Posterior vena cava (tissue), 2 donors: ENCODE measurements at places on chromosomes 11 and 22. TPM values are rescaled to one million over a fixed set of nuclear protein-coding genes. Genes with fewer than 3 reads are reported as not detected.

DNA sequence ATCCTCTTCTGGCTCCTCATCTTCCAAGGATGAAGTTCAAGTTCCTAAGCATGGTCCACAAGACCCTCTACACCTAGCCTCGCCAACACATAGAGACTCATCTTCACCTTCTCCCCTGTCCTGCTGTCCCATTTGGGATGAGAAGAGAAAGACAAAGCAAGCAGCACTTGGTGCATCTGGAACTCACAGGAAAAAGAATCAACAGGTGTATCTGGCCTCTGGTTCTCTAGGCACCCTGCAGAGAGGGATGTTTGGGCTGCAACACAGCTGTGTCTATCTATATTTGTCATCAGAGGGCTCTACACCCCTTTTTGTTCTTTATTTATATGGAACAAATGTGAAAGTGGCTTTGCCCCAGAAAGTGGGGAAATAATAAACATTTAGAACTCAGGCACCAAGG is 82.1 kb upstream of the GALNT18 start:
- no peak for DNase-seq

DNA sequence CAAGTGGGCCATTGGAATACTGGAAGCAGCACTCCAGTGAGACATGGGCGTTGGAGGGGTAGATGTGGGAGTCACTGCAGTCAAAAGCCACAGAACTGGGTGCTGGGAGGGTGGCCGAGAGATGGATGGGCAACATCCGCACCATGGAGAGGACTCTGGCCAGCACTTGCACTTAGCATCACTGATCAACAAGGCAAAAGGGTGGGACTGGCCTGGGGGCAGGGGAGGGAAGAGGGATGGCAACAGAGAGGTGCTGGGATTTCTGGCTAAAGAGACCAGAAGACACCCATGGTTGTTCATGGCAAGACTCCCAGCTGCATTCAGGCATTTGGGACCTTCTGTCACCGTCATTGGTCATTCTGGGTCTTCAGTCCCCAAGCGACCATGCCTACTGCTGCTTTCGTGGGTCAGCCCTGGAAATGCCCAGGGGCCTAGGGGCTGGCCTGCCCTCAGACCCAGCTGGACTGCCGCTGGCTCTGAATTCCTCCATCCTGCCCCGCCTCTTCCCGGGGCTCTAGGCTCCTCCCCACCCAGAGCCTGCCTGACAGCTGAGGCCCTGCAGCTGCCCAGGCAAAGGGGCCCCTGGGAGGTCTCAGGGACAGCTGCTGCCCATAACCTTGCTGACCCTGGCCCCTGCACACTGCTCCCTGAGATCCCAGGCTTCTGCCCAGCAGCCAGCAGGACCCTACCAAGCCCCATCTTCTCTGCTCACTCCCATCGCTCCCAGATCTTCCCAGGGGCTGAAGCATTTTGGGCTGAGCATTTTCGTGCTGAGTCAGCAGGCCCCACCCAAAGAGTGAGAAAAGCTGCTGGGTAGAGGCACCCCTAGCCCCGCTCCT is 13.0 kb upstream of the CDC42EP2 start:
- DNase-seq: peak; percentile 78

- DNase-seq: peak; percentile 70
These were observed 18.0 kb downstream of the CBX7 start for GRCh38 chr22:39134366-39135091.

The NLRP6 gene
- 0.42 TPM for total RNA-seq

DNA sequence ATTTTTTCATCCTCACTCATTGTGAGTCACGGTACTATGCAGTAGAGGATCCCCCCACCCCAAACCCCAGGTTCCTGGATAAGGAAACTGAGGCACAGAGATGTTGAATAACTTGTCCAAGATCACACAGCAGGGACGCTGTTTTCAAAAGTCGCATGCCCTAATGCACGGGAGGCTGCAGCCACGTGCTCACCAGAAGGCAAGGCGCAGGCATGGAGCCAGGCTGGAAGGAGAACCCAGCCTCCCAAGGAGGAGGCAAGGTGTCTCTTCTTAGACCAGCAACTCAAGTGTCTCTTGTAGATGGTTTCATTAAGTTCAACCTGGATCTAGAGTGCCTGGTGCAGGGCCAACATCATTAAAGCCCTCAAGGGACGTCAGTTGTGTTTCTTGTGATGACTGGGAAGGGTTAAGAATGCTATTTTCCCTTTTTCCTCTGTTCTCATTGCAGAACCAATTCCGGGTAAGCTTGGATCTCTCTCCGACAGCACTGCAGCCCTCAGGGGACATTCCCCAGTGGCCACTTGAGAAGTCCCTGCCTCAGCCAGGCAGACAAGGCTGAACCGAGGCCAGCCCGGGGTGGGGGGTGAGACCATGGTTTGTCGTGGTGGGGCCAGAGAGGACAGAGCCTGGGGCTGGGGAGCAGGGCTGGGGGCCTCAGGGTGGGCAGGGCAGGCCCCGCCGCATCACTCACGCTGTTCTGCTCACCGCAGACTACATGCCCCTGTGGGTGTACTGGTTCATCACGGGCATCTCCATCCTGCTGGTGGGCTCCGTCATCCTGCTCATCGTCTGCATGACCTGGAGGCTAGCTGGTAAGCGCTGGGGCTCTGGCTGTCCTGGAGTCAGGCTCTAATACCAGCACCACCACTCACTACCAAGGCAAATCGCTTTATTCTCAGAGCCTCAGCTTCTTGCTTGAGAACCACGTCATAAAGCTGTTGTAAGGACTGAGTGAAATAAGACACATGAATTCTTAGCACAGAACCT is 15.7 kb downstream of the TMEM121B start:
- peak; percentile 58 for DNase-seq

DNA sequence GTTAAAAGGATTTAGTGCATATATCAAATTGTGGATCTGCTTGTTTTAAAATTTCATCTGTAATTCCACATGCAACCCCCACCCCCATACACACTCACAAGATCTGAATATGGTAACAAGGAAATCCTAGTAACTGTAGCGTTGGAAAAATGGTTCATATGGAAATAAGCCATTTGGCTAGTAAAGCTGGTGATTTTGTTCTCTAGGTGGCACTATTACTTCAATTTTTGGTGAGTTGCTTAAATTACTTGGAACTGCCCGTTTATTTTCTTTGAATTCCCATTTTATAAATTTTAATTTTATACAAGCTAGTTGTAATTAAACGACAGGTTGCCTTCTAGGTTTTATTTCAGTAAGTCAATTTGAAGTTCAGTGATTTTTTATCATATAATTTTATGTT is 5.3 kb downstream of the BDNF start:
- DNase-seq: no peak

The RNF26 gene
- 23.3 TPM for total RNA-seq

The KRTAP5-9 gene
- total RNA-seq: 0.19 TPM

The SERPING1 gene
- total RNA-seq: 501 TPM

- DNase-seq: no peak
These were observed 193.2 kb upstream of the PLET1 start for GRCh38 chr11:112453601-112454577.

DNA sequence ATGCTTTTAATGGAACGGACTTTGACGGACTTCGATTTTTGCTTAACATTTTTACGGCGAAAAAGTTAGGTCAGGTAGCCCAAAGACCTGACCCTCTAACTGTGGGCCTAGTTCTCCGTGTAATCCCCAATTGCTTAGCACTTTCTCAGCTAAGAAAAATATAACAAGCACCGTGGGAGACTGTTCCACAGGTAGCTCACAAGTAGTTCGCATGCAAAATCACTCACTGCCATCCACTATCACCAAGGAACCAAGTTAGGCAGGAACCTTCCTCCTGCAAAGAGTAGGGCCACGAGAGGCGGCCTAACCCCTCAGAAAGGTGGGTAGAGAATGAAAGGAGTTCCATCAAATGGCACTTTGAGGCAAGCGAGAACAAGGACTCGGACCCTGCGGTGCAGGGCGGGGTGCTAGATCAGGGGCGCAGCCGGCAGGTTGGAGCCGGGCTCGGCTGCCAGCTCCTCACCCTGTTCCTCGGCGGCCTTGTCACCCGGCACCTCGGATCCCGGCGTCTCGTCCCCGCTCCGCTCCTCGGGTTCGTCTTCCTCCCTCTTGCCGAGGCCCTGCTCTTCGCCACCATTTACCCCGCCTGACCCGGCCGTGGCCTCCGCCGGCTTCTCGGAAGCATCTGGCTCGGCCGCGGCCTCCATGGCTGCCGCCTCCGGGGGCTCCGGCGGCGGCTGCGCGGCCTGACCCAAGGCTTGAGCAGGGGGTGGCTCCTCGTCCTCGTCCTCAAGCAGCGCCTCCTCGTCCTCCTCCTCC is 922 bp downstream of the HNRNPUL2 start:
- DNase-seq: no peak

The MUC5AC gene
- not detected for total RNA-seq

DNA sequence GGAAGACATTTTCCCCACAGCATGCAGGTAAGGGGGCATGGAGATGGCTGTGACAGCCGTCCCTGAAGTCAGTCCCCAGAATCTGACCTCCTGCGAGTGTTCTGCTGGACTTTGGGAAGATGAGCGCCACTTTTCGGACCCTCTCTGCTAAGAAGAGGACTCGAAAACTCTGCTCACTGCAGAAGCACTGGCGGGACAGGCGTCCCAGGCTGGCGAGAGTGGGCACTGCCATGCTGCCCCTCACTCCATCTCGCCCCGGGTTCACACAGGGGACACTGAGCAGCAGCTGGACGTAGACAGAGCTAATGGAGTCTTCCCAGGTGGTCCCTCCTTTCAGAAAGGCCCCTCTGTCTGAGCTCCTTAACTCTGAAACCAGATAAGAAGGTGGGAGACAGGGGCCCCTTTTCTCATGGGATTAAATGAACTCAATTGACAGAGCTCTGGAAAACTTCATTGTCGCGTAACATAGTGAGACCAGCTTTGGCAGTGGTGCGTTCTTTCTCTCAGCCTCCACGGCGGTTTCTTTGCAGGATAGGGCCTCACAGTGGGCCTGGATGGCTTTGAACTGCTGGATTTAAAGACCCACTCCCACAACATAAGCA is 4.8 kb downstream of the ADAMTS8 start:
- no peak for DNase-seq

DNA sequence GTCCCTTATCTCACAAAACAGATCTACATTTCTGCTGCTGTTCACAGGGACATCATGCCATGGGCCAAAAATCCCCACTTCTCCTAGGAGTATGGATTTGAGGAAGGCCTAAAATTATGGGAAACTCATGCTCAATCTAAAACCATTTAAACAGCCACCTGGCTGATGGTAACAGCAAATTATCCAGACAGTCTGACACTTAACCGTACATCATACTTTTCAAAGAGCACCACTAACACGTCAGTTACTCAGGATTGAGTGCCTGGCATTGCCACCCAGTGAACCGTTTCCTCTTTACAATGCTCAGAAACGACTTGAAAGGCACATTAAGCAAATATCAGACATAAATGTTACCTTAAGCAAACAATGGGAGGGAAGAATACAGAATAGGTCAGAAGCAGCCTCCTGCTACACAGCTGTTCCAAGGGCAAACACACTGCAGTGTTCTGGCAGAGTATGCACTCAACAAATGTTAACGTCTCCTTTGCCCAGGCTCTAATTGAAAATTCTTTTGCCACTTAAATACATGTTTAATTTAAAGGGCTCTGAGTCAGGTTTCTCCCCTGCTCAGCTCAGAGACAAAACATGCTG is 18.8 kb upstream of the SLC36A4 start:
- DNase-seq: no peak

- DNase-seq: no peak
These were observed 136.8 kb downstream of the FDX1 start for GRCh38 chr11:110566577-110566976.

DNA sequence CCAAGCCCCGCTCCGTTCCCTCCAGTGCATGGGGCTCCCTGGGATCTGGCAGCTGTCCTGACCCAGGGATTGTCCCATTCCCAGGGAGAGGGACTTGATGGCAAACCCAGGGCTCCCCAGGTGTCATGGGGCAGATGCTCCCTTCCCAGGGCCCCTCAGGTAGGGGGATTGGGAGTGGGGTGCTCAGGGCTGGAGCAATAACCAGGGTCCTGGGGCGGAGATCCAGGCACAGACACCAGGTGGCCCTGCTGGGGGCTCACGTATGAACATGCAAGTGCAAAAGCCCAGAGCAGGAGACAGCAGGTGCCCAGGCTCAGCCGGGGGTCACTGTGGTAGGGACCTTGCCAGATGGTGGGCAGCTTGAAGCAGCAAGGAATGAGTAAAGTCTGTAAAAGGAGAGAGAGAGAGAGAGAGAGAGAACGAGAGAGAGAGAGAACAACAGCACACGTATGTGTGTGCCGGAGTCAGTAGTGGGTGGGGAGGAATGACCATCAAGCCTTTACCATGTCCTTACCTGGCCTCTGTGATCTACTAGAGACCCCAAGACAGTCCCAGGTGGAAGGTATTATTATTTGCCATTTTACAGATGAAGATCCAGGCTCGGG is 19.3 kb upstream of the MPPED1 start:
- peak; percentile 68 for DNase-seq

DNA sequence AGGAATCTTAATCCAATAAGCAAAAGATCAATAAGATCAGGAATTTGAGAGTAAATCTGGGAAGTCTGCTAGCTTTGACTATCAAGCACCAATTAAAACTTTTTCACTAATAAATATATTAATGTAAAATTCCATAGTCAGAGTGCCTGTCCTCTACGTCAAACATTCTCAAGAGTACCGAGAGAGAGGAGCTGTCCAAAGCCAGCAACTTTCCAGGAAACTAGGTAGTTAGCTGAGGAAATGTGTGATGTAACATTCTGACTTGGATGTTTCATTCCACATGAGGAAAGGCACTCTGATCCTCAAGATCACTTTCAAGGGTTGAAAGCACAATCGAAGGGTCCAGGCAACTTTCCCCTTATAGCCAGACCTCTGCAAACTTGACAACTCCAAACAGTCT is 113.2 kb downstream of the STK33 start:
- no peak for DNase-seq

The TRPM5 gene
- not detected for total RNA-seq

GRCh38 chr11:97995874-97996273 is 1024.9 kb upstream of the CNTN5 start:
- DNase-seq: no peak

DNA sequence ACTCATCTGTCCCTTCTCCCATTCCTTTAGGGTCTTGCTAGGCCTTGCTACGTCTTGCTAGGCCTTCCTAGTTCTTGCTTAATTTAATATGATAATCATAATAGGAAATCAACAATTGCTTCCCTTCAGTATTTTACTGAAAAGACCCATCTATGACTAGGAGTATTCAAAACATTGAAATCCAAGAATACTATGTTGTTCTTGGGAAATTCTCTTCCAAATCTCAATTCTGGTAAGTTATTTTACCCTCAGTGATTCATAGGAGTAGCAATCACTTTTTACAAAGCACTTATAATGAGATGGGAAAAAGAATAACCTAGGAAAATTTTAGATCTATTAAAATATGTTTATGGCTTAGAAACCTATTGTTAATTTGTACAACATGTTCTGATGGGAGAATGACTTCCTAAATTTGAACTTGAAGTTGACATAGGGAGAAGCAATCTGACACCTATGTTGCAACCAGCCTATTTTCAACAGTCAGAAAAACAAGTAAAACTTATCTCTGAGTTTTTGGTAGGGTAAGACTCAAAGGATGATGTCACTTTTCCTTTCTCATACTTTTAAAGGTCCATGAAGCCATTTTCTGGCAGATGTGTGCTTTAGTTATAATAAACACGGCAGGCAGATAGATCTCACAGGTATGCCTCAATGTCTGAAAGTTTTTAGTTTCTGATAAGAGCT is 29.5 kb upstream of the HIPK3 start:
- no peak for DNase-seq

The PACSIN3 gene
- total RNA-seq: 33.1 TPM

The LDHAL6A gene
- not detected for total RNA-seq

The PGR gene
- 6.0 TPM for total RNA-seq

GRCh38 chr11:133064152-133064877 is 468.0 kb downstream of the OPCML start:
- DNase-seq: peak; percentile 91
